ENCODE measurements at places on chromosomes 7 and 10.

- DNase-seq = no peak
Measured at GRCh38 chr7:158299607-158300006, 288.0 kb downstream of the PTPRN2 start.

GRCh38 chr7:51220226-51220625, 96.4 kb downstream of the COBL start:
- no peak for DNase-seq

DNA sequence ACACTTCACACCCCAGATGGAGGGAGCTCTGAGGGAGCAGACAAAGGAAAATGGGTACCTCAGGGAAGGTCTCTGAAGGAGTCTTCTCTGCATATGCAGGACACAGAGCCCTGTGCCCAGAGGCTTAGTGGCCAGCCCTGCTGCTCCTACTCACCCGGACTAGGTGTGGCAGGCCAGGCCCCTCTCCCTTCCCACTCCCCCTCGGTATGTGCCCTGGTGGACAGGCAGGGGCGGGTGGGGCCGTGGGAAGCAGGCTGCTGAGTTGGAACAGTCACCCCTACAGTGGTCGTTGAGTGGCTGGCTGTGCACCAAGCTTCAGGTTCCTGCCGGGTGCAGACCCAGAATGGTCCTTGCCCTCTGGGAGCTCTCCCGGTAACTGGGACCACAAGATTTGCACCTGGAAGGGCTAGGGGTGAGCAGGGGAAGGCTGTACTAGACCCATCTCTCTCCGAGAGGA, 68.6 kb downstream of the ZMIZ1 start:
- no peak for DNase-seq

GRCh38 chr7:82413237-82413636, 30.3 kb downstream of the CACNA2D1 start:
- no peak for DNase-seq

DNA sequence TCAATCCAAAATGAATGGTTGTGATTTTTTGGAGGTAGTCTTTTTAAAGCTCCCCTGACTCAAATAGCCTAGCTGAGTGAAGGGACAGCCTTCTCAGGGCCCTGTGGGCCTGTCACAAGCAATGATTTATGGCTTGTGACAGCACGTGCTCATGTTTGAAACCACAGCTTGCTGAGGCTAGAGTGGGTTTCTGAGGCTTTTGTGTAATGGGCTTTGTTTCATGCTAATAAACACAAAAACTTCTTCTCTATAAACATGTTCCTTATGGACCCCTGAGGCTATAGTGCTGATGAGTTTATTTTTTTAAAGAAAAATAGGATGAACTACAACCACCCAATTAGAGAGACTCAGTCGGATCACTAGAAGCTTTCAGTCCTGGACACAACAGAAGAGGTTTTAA, 36.1 kb upstream of the BET1 start:
- DNase-seq = no peak

DNA sequence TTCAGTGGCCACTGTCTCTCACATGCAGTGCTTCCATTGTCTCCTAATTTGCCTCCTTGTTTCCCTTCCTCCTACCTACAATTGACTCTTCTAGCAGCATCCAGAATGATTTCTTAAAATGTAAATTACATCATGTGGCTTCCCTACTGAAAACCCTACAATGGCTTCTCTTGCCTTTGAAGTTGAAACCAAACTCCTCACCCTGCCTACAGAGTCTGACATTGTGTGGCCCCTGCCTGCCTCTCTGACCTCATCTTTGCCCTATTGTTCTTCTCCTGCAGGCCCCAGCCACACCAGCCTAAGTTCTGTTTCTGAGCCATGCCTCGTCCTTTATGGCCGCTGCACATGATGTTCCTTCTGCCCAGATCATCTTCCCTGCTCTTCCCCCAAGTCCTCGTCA, 35.8 kb upstream of the CDK1 start:
- no peak for DNase-seq

GRCh38 chr7:95915731-95916130, 143.4 kb downstream of the DYNC1I1 start:
- DNase-seq = no peak

DNA sequence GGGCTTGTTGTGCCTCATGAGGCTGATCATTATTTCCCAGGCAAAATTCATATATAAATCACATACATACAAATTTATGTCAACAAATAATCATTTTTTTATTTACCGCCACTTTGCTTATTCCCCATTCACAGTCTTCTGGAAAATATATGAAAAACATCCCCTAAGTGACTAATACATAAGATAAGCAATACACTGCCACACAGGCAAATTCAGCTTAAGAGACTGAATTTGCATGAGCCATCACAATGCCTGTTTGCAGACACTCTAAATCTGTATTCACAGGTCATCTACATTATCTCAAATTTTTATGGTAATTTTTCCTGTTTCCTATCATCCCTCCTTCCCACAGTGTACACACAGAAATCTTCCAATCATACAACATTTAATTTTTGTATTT, 13.2 kb downstream of the OSBPL3 start:
- DNase-seq = no peak

DNA sequence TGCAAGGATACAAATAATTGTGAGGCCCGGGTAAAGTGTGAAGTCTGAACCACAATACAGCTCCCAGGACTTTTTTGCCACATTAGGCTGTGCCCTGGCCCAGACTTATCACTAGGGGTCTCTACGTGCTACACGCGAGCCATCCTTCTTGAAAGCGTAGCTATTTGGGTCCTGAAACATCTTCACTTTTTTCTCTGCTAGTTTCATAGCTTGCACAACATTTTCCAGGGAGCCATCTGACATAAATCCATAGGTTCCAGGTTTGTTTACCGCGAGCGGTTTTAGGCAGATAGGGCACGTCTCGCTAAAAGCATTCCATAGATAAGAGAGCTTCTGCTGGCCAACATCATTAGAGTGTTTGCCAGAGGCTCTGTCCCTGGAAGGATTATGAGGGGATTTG, 226.5 kb downstream of the RPS24 start:
- DNase-seq = no peak

GRCh38 chr10:79507440-79508167, 4.7 kb upstream of the EIF5AL1 start:
- no peak for DNase-seq

DNA sequence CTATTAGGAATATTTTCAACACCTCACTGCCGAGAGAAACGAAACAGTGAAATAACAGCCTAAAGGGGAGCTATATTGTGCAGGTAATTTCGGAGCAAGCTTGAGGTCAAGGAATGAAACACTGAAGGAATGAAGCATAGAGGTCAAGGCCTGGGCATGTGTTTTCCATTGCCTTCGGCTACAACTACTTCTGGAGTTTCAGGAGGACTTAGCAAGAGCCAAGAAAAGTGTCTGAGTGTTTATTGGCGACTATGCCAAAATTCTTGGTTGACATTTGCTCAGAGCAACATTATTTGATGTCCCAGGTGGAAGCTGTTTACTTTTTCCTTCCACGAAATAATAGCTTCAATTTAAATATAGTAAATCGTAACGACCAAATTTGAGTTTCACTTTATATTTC, 89.6 kb upstream of the IFRD1 start:
- no peak for DNase-seq

- DNase-seq = no peak
Measured at GRCh38 chr10:113476191-113476590, 76.7 kb upstream of the HABP2 start.

GRCh38 chr10:3342771-3343170, 170.2 kb upstream of the PITRM1 start:
- no peak for DNase-seq

- no peak for DNase-seq
Measured at GRCh38 chr10:95742485-95742884, 13.5 kb upstream of the ENTPD1 start.

GRCh38 chr10:3570855-3571266, 214.1 kb downstream of the KLF6 start:
- no peak for DNase-seq

- no peak for DNase-seq
Measured at GRCh38 chr10:11046776-11047160, 29.1 kb downstream of the CELF2 start.

GRCh38 chr10:11772575-11773288, 30.6 kb downstream of the ECHDC3 start:
- DNase-seq = no peak

DNA sequence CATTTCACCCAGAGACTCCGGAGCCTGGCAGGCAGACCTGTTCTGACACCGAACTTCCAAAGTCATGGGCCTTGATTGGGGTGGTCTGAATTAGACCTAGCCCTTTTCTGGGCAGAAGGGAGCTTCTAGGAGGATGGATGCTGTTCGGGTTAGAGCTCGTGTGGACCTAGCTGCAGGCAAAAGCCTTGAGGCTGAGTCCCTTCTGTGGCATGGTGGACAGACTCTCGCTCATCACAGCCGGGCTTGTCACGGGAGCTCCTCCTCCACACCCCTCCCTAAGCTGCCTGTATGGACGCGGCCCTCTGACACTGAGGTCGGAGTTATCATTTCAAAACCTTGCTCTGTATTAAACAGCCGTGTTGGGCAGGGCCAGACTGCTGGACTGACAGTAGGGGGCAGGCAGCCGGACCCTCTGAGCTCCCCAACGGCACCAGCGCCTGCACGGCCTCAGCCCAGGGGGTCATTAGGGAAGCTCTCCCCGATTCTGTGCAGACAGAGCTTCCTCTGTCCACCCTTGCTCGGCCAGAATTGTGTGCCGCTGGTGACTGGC, 2.2 kb downstream of the IRF5 start:
- no peak for DNase-seq

DNA sequence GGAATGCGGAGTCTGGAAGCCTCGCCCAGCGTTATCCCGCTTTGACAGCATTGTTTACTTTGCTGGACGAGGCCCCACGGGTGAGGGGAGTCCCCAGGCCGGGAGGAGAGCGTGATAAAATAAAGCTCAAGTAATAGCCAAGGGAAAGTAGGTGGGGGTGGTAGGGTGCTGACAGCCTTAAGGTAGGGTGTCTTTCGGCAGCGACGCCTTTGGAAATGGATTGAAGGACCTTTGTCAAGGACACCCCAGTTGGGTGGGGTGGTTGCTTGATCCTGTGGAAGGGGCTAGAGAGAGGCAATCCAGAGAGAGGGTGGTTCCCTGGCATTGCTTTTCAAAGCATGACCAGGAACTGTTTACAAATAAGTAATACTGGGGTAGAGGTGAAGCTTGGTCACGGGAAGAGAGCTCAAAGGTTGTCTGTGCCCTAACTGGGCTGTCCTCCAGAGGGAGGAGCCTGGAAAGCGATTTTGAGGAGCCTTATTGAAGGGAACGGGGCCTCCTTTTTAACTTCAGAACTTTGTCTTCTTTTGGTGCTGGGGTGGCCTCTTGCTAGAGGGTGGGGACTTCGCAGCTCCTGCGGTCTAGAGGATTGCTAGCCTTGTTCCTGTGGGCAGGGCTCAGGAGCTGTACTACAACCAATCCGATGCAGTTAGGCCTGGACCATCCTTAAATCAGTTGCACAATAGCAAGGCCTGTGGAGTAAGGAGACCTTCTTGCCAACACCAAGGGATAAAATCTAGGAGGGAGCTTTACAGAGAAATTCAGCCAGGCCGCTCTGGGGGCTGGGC, 1.3 kb downstream of the EIF4EBP2 start:
- peak; percentile 66 for DNase-seq

DNA sequence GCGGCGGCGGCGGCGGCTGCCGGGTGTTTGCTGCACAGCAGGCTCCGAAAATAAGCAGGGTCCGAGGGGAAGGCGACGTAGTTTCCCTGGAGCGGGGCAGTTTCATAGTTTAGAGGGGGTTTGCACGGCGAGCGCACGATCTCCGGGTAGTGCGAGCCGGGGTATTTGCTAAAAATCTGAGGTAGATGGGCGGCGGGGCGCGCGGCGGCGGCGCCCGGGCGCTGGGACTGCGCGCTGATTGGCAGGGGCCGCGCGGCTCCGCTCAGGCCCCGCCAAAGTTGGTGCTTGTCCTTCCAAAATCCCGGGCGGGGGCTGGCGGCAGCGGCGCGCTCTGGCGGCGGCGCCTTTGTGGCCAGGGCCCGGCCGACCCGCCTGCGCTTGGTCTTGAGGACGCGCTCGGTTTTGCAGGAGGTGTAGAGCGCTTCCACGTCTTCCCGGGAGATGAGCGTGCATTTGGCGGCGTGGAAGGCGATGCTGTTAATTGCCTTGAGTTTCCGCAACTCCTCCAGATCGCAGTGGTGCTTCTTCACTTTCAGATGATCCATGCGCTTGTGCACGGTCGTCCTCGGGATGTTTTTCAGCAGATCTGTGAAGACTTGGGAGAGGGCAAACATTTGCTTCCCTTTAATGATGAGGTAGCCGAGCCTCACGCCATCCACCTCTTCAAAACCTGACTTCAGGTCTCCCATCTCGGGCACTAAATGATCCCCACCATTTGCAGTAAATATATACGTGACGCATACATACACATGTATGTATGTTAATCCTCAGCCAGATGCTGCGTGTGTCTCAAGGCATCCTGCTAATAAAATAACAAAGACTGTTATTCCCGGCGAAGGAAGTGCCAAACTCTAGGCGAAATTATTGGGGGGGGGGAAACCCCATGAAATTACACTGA, 8.1 kb downstream of the SKIDA1 start:
- DNase-seq = no peak

- no peak for DNase-seq
Measured at GRCh38 chr7:20188567-20188966, 28.6 kb downstream of the MACC1 start.

- DNase-seq = no peak
Measured at GRCh38 chr7:36966039-36966438, 241.7 kb upstream of the AOAH start.

All from frontal cortex (tissue), 4 donors.